ENCODE measurements at places on chromosomes 7 and 10.

- DNase-seq, result no peak
These were observed 177.4 kb downstream of the ELFN1 start for GRCh38 chr7:1847260-1848001.

DNA sequence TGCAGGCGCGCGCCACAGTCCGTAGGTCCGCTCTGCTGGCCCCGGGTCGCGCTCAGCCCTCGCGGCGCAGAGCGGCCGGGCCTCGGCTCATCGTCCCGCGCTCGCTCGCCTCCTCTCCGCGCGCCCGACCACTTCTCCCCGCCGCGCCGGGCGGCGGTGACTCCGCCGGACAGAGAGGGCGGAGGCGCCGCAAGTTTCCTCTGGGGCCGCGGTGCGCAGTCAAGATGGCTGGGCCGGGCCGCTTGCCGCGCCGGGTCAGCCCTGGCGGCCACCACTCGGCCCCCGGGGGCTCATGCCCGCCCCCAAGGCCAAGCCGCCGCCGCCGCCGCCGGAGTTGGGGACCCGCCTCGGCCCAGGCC is 441 bp downstream of the FZD8 start:
- no peak for DNase-seq

DNA sequence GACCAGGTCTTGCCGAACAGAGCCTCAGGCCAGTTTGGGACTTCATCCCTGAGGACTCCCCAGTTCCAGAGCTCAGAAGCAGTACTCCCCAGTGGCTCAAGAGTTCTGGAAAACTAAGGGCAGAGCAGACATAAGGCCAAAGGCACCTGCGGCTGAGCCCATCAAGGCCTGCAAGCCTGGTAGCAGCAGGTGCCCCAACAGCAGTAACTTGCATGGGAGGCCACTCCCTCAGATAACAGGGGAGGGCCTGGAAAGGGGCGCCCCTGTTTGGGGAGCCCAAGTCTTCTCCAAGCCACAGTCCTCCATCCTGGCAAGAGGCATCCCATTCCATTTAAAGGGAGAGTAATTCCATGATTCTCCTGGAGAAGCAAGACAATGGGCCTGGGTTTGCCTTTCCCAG is 13.0 kb downstream of the POLL start:
- no peak for DNase-seq

DNA sequence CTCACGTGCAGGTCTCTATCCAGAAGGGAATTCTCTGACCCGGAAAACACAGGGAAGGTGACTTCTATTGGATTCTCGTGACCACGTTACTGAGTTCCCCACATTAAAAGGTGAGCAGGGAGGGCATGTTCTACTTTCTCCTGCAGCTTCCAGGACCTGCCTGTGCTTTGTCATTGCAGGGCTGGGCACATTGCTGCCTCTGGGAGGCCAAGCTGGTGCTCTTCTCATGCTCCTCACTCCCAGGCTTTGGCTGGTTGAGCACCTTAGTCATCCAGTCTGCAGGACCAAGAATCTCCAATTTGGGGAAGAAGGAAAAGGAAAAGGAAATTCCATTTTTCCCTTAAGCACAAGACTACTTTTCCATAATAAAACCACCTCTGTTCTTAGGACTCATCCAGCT is 86.5 kb upstream of the TMEM72 start:
- DNase-seq, result no peak

DNA sequence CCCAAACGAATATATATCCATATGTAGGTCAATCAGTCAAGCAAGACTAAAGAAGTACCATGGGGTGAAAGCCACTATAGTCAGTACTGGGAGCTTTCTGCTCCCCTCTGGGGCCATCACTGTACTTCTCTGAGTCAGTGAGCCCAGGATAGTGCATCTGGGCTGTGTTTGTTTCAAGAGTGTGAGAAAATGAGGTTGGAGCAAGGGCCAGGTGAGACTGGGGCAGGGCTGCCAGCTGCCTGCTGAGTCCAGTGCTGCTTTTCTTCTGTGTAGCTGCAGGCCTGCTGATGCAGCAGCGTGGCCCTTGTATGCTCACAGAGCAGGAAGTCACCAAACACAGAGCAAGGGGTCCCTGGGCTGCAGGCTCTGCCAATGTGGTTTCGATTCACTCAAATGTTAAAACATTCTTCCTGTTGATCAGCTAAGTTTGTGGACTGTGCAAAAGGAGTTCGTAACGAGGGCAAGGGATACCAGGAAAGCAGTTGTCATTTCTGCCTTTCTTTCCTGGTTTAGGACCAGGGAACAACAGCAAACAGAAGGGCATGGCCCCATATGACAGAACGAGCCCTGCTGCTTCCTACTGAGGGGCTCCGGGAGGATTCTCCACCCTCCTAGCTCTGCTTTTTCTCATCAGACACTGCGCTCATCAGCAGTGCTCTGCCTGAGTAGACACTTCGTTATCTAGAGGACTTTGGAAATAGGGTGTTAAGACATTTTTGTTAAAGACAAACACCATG is 65.4 kb upstream of the TNS3 start:
- no peak for DNase-seq

DNA sequence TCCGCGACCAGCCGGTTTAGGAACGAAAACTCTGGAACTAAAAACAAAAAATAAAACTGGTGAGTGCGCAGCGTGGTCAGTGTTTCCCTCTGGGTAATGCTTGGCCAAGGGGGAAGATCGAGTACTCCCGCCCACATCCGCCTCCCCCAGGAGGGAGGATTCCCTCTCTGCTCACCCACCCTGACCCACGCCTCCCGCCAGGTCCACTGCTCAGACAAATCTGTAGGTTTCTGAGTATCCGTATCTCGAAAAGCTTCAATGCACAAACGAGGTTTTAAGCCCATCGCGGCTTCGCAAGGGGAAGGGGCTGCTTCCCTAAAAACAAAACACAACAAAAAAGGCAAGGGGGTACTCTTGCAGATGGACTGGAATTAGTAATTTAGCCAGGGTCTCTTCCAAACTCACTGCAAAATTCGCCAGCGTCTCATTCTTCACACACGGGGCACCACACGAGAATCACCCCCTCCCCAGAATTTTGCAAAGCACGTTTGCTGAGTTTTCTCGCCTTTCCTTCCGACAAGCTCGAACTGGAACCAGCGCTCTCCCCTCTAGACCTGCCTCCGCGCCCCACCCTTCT is 75.2 kb downstream of the INSIG1 start:
- DNase-seq, result no peak

- no peak for DNase-seq
These were observed 46.9 kb downstream of the GRID1 start for GRCh38 chr10:86319676-86320075.

DNA sequence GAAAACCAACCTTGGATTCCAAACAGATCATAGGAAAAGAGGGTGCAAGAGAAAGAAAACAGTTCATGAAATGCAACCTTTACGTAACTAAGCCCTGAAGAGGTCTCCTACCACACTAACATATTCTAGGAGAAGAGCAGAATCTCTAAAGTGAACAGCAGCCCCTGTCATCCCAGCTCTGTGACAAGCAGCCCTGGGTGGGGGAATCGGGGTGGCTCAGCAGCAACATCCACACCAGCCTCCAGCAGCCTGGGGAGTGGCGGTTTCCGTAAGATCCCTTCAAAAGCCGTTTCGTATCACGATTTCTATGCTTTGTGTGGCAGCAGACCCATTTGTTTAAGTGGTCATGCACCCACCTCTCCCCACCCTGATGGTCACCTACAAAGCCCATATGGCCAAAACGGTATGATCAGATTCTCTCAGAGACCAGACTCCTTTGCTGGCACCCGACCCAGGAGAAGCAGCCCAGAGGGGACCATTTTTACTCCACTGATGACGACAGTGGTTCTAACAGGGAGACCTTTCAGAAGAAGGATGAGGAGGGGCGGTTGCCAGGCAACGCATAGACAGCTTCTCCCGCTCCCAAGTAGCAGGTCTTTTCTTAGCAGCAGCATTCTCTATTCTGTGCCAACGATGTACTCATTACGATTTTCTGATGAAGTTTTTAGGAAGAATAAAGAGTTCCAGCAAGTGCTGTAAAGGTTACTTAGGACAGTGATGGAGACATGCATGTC is 300.6 kb downstream of the DNAJB6 start:
- DNase-seq, result no peak

- DNase-seq, result peak; percentile 55
These were observed 590.2 kb downstream of the SH2D4B start for GRCh38 chr10:81127931-81128330.

- DNase-seq, result no peak
These were observed 3.9 kb upstream of the SPAG6 start for GRCh38 chr10:22341190-22341925.

GRCh38 chr7:38368191-38368605 is 94.8 kb upstream of the TARP start:
- DNase-seq, result peak; percentile 19

GRCh38 chr7:95397381-95397780 is 1.2 kb upstream of the PON3 start:
- no peak for DNase-seq

GRCh38 chr10:63758080-63758479 is 236.9 kb downstream of the REEP3 start:
- DNase-seq, result no peak

- DNase-seq, result no peak
These were observed 57.2 kb downstream of the SUGCT start for GRCh38 chr7:40192036-40192435.

DNA sequence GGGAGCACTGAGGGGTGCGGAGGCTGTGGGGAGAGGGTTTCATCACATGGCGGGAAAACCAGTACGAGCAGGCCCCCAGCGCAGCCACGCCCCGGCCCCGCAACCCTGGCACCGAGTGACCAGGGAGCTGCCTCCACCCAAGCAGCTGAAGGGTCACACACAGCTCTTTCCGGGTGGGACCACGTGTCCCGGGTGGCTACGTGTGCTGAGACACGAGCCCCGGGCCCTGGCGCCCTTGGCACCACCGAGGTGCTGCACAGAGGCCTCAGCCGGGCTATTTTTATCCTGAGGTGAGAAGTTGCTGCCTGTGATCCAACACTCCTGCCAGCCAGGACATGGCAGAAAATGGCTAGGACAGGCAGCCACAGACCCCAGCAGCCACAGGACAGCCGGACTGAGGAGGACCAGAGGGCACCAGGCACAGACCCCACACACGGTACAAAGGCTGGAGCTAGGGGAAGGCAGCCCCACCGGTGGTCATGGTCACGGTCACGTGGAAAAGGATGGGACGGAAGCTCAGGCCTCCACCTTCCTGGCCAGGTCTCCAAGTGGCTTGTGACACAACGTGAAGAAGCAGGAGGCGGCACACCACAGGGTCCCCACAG is 223.7 kb downstream of the MAD1L1 start:
- DNase-seq, result no peak

GRCh38 chr10:85168243-85168642 is 839.9 kb downstream of the CCSER2 start:
- DNase-seq, result no peak

GRCh38 chr7:50812841-50813475 is 30.3 kb upstream of the GRB10 start:
- peak; percentile 87 for DNase-seq

DNA sequence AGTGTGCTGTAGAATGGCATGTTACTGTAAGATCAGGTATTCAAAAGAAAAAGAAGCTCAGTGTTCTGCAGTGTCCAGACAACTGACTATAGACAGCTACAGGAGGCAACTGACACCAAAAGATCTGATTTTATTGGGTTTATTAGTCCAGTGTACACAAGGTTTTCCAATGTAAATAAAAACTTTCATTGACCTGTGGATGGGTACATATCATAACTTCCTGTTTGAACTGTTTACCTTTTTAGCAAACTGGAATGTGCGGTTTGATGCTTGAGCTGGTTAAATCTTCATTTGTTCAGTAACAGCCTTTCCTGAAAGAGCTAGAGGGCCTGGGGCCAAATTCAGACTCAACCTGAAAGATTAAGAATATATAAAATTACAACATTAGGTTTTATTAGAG is 172.6 kb upstream of the SP8 start:
- no peak for DNase-seq

GRCh38 chr7:133830081-133830480 is 297.1 kb upstream of the LRGUK start:
- no peak for DNase-seq

DNA sequence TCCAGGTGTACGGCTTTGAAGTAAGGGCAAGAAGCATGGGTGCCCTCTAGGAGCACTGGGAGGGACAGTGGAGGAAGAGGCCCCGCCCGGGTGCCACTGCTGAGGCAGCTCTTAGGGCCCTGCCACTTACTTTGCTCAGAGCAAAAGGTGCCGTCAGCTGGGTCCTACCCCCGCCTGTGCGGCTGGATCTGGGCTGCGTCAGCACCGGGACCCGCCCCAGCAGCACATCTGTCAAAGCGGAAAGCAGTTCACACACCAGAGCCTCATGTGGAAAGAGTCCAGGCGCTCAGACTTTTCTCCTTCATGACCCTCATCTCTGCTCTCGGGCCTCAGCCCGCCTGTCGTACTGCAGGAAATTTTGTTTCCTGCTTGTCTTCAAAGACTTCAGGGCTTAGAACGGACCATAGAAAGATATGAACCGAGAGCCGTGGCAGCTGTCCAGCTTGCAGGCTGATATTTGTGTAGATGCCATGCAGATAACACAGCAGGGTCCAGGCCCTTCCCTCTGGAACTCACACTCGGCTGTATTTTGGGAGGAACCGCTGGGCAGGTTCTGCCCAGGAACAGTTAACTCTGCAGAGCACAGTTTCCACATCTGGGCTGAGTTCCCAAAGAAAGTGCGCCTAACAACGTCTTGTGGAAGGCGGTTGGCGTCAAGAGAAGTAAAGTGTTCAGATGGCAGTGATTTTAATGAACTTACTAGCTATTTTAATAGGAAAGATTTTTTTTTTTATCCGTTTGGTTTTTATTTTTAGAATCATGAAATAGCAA is 44.3 kb upstream of the PRKAR1B start:
- DNase-seq, result peak; percentile 42

DNA sequence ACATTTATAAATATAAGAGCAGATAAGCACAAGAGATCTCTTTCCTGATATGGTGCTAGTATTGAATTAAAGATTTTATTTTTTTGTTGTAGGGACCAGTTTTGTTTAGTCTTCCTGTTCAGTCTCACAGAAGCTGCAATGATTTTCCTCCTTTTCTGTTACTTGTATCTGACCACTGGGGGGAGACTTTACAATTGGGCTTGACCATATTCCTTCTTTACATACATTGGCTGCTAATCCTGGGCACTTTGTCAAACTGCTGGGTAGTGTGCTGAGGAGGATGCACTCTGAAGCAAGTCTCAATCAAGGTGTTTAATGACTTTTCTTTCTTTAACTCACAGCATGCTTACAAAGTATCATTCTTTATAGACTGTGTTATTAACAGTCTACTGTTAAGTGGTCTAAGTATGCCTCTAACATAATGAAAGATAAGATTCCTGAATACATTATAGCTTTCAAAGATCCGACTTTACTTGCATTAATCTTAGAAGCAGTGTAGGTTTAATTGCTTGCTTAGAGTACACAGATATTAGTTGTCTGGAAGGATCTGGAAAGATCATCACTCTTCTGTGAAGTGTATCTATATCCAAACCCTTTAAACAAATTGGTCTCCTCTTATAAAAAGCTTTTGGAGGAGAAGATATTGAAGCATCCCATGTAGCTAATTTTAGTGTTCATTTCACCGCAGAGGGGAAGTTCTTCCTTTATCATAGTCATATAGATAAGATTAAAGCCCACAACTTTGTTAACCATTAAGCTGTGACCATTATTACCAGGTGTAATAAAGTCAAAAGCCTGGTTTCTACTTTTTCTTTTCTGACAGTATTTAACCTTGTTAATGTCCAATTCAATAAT is 3.1 kb downstream of the PALS2 start:
- DNase-seq, result peak; percentile 38

GRCh38 chr7:33062023-33062781 is at the start of gene NT5C3A:
TSS of gene NT5C3A (minus strand) at chr7:33062776. CDS start at chr7:33062705, 71 bp downstream.
- DNase-seq, result no peak
